Upper lobe of left lung (tissue), 6 donors: ENCODE measurements at places on chromosomes 4 and X. TPM values are rescaled to one million over a fixed set of nuclear protein-coding genes. Genes with fewer than 3 reads are reported as not detected.

The ASB5 gene
- total RNA-seq, result not detected

The GAGE12E gene
- not detected for total RNA-seq

The ZNF732 gene
- not detected for total RNA-seq

The TCEAL6 gene
- not detected for total RNA-seq

DNA sequence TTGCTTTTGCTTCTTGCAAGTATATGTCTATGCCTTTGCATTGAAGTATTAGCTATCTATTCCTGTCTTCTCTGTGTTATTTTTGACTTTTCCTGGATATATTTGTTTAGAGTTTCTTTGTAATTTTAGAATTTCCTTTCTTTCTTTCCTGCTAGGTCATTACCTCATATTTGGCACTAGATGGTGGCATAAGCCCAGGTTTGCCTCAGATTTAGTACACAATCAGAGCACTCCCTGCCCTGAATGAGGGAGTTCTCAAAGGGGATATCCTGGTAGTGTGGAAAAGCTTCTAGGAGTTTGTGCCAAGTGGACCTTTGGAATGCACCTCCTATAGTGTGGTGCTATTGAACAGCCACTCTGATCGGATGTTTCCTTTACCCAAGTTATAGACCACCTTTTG, 181.6 kb downstream of the UGT8 start:
- DNase-seq, result no peak

DNA sequence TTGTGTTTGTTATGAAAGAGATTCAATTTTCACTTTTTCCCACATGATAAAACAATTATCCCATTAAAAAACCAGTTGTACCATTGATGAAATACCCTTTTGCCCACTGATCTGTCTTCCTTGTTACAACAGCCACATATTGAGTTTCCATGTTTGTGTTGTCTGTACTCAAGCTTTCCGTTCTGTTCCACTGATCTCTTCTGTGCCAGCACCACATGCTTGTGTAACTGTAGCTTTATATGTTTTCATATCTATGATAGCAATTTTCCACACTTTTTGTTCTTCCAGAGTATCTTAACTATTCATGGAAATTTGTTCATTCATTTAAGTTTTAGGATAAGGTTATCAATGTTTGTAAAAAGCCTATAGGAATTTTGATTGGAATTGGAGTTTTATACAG, 24.3 kb upstream of the RELL1 start:
- DNase-seq, result no peak

DNA sequence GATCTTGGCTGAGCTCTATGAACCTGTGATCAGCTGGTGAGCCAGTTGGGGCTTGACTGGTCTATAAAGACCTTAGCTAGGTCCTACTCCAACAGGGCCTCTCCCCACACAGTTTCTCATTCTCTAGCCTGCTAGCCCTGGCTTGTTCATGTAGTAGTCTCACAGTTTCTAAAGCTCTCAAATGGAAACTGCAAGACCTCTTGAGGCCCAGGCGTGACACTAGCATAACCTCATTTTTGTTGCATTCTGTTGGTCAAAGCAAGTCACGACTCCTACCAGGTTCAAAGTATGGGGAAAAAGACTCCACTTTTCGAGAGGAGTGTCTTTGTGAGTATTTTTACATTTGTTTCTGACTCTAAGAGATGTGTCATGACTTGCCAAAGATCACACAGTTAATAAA, 50.9 kb downstream of the CEP44 start:
- no peak for DNase-seq

- no peak for DNase-seq
Measured at GRCh38 chr4:560061-560460, 16.0 kb downstream of the TMEM271 start.

GRCh38 chr4:83071116-83071515, 36.1 kb downstream of the COPS4 start:
- no peak for DNase-seq
